ENCODE measurements at places on chromosomes 1 and 21. TPM values are rescaled to one million over a fixed set of nuclear protein-coding genes. Genes with fewer than 3 reads are reported as not detected.

XCL2 gene
- total RNA-seq, result not detected

GRCh38 chr1:223331301-223331700 is 32.7 kb downstream of the SUSD4 start:
- H3K27me3 ChIP-seq, result peaks cover 4% of the 10 kb centered on the region
- no peak overlapping the region for H3K27ac ChIP-seq
- DNase-seq, result no peak
- no peaks in the 10 kb centered on the region for H3K36me3 ChIP-seq

- H3K36me3 ChIP-seq, result peaks cover 10% of the 10 kb centered on the region
- H3K4me3 ChIP-seq, result peak within 1 kb of the TSS; percentile 56
- no peak within 1 kb of the TSS for H3K27ac ChIP-seq
These were observed at the start of gene NTRK1 for GRCh38 chr1:156860628-156861423. Gene NTRK1, plus strand, starts transcription at chr1:156860865. Its CDS starts 70 bp downstream, at chr1:156860935.

DNA sequence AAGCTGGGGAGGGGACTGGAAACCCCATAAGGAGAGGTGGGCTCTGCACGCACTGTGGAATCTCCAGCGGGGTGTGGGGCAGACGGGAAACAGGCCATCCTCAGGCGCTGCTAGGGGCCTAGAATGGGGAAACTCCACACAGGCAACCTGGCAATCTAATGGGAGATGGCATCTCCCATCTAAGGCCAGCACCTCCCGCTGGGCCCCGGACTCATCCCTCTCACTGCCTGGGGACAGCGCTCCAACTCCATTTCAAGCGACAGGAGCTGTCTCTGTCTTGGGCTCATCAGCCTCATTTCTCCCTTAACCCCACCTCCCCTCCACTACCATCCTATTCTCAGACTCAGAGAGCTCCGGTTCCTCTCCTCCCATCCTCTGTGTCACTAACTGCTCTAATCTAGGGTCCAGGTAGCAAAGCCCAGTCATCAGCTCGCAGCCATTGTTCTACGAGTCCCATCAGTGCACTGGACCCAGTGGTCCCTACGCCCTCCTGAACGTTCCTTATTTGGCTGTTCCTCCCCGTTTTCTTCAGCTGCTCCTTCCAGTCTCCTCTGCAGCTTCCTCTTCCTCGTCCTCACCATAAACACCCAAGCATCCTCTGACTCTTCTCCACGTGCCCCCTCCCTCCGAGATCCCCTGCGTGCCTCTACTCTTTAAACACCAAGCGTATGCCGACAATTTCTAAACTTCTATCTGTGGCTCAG is 93.4 kb upstream of the CASZ1 start:
- no peaks in the 10 kb centered on the region for H3K36me3 ChIP-seq
- H3K4me1 ChIP-seq, result peaks cover 10% of the 10 kb centered on the region
- no peak overlapping the region for H3K27ac ChIP-seq

DNA sequence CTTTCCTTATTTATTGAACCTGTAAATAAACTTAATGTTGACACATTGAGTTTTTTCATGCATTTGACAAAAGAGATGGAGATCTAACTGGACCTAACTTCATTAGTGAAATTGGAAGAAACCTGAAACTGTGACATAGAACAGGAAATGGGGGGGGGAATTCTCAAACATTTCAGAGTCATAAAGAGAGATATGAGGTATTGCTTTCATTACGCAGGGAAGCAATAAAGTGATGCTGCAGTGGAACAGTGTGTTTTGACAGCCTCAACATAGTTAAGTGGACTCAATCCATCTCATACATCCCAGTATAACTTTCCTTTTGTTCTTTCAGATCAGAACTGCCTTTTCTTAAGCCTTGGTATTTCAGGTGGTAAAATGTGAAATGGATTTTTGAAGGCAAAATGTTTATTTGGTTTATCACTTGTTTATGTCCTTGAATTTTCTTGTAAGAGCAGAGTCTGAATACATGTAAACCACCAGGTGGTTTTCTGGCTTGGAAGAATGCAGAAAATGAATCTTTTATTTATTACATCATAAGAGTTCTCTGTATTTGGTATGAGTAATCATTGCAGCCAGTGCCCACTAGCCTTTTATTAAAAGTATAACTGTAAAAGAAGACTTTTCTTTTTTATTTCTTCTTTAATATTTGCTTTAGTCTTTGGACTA is 132.5 kb downstream of the ZNF326 start:
- no peaks in the 10 kb centered on the region for H3K27me3 ChIP-seq
- no peaks in the 10 kb centered on the region for H3K36me3 ChIP-seq
- no peak overlapping the region for H3K27ac ChIP-seq
- H3K4me3 ChIP-seq, result no peak overlapping the region
- H3K4me1 ChIP-seq, result no peaks in the 10 kb centered on the region

DNA sequence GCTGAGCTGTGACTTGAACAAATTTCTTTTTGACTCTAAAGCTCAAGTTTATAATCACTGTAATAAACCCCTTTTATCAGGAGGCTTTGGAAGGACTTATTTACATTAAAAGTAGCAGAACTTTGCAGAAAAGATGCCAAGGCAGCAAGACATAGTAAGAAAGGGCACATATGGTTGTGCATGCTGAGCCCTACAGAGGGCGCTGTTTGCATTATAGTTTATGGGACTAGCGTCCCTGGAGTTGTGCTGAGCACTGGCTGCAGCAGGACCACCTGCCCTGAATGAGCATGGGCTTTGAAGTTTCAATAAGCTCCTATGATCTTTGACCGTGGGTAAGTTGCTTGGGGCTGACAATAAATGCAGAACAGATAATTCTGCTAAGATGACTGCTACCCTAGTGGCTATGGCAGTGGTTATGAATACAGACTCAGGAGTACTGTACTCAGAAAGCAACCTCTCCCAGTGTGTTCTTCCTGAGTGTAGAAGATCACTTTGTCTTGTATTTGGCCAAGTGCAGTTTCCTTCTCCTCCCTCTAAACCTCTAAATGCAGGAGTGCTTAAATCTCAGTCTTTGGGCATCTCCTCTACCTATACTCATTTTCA is 45.4 kb upstream of the USP1 start:
- no peaks in the 10 kb centered on the region for H3K36me3 ChIP-seq
- peak; percentile 58 for DNase-seq
- H3K4me1 ChIP-seq, result peaks cover 24% of the 10 kb centered on the region
- peaks cover 3% of the 10 kb centered on the region for H3K27me3 ChIP-seq
- no peak overlapping the region for H3K4me3 ChIP-seq

GRCh38 chr1:23098463-23099170 is 70.0 kb downstream of the LUZP1 start:
- peaks cover 45% of the 10 kb centered on the region for H3K4me1 ChIP-seq
- peak; percentile 61 for DNase-seq
- H3K27ac ChIP-seq, result peak overlapping the region; percentile 70
- H3K27me3 ChIP-seq, result peaks cover 2% of the 10 kb centered on the region
- no peak overlapping the region for H3K4me3 ChIP-seq
- peaks cover 17% of the 10 kb centered on the region for H3K36me3 ChIP-seq
